Suppressor macrophage treated with lipopolysaccharide for 1 hour (primary cell): ENCODE measurements at places on chromosomes 5 and 9.

- no peak for DNase-seq
Measured at GRCh38 chr5:113070901-113071300, 94.3 kb downstream of the DCP2 start.

DNA sequence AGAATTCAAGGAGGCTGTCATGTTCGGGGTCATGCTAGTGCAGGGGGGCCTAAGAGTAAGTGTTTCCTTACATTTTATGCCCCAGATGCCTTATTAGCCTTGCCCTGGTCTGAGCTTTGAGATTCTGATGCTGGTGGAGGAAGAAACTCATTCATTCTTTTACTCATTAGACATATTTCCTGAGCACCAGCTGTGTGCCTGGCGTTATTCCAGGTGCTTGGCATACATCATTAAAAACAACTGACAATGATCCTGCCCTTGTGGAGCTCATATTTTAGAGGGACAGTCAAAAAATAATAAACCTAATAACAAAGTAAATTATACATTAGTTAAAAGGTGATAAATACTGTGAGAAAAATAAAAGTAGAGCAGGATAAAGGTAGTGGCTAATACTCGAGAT is 138.9 kb upstream of the SGCD start:
- no peak for DNase-seq

GRCh38 chr5:39513236-39513635 is 88.5 kb upstream of the DAB2 start:
- peak; percentile 58 for DNase-seq

- DNase-seq = no peak
Measured at GRCh38 chr9:69976152-69976551, 67.5 kb upstream of the MAMDC2 start.

DNA sequence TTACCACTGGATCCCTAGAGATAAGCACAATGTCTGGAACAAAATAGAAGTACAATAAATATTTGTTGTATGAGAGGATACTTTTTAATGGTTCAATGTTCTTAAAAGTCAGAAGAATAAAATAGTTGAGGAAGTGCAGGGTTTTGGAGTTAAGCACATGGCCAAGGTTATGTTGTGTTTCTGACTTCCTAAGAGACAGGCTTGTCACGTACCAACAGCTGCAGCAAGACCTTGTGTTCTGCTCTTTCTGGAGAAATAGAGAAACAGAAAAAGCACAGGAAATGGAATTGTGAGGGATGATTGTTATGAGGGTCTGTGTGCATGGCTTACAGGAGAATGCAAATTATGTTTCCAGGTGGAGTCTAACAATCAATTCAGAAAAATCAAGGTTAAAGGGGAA is 12.9 kb downstream of the CARTPT start:
- no peak for DNase-seq

GRCh38 chr5:179542170-179542569 is 8.2 kb upstream of the RUFY1 start:
- no peak for DNase-seq

GRCh38 chr9:94806307-94806893 is 79.9 kb downstream of the AOPEP start:
- DNase-seq = no peak

- DNase-seq = no peak
Measured at GRCh38 chr5:174356536-174356935, 311.0 kb downstream of the NSG2 start.

- DNase-seq = no peak
Measured at GRCh38 chr5:98563885-98564653, 209.4 kb upstream of the RGMB start.
